Substantia nigra (tissue), 51 donors: ENCODE measurements at places on chromosomes 3 and 15.

- DNase-seq: no peak
Observed at GRCh38 chr15:88915354-88915753, 2.2 kb upstream of the MFGE8 start.

- DNase-seq: no peak
Observed at GRCh38 chr3:157335233-157336076, 101.2 kb upstream of the PTX3 start.

GRCh38 chr15:82535566-82536408, 4.5 kb downstream of the RPS17 start:
- no peak for DNase-seq

DNA sequence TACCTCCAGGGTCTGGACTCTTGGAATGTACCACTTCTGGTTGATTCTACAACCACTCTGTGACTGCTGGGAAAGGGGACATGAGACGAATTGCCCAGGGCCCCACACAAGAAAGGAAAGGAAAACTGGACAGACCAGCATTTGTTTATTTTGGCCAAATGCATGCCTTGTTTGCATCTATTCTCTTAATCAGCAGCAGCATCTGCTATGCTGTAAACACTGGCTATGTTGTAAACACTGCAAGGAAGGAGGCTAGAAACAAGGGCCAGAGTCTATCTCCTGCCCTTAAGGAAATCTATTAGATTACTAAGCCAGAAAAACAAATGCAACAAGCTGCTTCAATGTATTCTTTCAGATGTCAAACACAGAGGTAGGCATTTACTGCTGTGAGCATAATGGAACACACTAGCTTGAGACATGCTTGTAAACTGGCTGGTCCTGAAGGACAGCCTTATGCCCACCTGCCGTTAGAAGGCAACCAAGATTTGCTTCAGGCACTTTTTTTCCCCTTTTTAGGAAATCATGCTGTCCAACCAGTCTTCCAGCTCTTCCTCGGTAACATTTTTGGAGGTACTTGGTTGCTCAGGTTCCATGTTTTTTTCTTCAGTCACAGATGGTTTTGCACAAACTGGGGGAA, 102.1 kb upstream of the CHRM5 start:
- no peak for DNase-seq

DNA sequence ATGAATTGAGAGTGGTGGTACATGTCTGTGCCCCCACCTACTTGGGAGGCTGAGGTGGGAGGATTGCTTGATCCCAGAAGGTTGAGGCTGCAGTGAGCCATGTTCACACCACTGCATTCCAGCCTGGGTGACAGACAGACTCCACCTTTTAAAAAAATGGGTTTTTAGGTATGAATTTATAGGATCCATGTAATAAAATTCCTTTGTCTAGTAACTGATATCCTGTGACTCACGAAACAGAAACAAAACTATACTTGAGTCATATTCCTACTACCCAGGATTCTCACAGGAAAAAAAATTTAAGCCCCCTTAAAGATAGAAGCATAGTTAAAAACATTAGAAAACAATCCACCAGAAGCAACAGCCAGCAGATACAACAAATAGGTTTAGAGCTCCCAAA, 10.0 kb upstream of the CRTC3 start:
- DNase-seq: no peak

- DNase-seq: no peak
Observed at GRCh38 chr15:66212563-66212921, 41.0 kb downstream of the MEGF11 start.

- no peak for DNase-seq
Observed at GRCh38 chr3:23758253-23758838, 47.4 kb upstream of the UBE2E1 start.

- DNase-seq: no peak
Observed at GRCh38 chr3:13420045-13420830, at the start of gene NUP210. Gene NUP210, minus strand, starts transcription at chr3:13420322. Its CDS starts 96 bp downstream, at chr3:13420226.

GRCh38 chr3:72523429-72524151, 324.7 kb downstream of the SHQ1 start:
- no peak for DNase-seq

DNA sequence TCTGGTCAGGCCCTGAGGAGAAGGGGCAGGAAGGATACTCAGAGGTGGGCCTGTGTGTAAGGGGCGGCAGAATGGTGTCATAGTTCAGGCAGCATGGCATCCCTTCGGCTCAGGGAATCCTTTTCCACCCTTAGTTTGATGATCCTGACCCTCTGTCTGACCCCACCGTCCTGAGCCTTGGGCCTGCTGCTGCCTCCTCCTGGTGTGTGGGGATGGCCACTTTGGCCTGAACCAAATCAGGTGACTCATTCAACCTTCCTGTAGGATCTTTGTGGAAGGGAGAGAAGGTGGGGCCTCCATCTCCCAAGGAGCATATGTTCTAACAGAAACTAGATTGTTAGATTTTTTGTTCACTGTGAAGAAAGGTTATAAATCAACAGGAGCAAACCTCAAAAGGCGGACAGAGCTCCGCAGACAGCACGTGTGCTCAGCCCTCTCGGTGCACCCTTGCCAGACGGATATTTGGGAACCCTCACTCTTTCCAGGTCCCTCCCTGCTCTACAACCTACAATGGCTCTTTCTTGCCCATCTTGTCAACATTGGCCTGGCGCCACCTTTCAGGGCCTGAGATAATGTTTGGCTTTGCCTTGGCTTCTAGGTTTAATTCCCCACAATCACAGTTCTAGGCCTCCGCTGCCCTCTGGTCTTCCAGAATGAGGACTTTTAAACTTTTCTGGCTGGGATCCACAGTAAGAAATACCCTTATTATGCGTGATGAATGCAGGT, 21.7 kb downstream of the THSD4 start:
- DNase-seq: no peak

- DNase-seq: no peak
Observed at GRCh38 chr3:121988146-121988545, 33.9 kb downstream of the ILDR1 start.

DNA sequence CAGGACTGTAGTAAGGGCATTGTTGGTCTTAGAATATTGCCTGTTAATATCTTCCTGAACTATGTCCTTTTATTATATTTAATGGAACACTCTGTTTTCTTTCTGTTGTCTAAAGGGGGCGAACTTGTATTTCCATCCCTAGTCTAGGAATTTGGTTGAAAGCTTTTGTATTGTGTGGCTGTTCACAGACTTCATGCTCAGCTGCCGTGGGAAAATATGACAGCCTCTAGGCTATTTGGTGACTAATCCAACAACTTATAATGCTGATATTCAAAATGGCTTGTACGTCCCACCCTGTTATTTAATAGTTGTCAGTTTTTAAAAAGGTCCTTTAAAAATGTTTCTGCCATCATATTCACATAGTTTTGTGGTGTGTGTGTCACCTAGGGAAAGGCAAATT, 202.6 kb downstream of the KLHL25 start:
- DNase-seq: no peak

GRCh38 chr3:119950666-119951325, 143.5 kb downstream of the GSK3B start:
- no peak for DNase-seq

DNA sequence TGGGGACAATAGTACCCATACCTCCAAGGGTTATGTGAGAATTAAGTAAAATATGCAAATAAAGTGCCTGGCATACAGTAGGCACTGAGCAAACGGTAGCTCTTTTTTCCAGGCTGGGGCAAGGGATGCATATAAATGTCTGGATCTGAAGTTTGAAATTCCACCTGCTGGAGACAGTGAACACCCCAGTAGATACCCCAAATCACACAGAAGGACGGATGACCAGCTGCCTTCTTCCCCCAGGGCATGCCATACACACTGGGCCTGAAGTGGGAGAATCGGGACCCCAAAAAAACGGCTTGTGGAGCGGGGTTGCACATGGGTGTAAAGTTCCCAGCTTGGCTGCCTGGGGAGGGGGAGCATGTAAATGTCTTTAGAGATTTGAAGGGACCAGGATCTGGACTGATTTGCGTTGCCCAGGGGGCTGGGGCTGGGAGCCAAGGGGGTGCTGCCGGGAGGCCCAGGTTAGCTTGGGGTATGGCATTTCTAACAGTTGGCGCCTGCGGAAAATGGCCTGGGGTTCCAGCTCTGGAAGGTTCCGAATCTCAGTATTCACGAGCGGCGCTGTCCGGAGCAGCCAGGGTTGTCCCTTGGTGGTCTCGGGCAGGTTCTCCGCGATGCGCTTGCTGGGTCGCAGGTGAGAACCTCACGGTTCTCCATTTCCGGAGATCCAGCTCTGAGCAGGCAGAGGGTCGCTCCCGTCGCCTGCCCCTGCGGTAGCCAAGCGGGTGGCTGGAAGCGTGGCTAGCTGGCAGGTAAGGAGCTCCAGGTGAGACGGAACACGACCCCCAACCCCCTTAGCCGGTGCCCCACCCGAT, 42.6 kb upstream of the POLG start:
- DNase-seq: no peak

DNA sequence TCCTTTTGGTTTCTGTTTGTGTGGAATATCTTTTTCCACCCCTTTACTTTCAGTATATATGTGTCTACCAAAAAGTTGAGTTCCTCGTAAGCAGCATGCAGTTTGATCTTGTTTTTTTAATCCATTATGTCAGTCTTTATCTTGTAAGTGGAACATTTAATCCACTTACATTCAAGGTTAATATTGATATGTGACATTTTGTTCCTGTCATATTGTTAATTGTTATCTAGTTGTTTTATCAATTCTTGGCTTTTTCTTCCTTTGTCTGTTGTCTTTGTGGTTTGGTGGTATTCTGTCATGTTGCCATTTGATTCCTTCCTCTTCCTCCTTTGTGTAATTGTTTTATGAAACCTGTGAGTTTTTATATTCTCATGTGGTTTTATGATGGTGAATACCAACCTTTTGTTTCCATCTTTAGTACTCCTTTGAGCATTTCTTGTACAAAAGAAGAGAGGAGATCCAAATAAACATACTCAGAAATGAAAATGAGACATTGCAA, 43.4 kb upstream of the XCR1 start:
- DNase-seq: no peak

- no peak for DNase-seq
Observed at GRCh38 chr3:177286034-177286433, 88.8 kb upstream of the TBL1XR1 start.

- no peak for DNase-seq
Observed at GRCh38 chr15:72387741-72388140, 10.4 kb upstream of the TMEM202 start.

DNA sequence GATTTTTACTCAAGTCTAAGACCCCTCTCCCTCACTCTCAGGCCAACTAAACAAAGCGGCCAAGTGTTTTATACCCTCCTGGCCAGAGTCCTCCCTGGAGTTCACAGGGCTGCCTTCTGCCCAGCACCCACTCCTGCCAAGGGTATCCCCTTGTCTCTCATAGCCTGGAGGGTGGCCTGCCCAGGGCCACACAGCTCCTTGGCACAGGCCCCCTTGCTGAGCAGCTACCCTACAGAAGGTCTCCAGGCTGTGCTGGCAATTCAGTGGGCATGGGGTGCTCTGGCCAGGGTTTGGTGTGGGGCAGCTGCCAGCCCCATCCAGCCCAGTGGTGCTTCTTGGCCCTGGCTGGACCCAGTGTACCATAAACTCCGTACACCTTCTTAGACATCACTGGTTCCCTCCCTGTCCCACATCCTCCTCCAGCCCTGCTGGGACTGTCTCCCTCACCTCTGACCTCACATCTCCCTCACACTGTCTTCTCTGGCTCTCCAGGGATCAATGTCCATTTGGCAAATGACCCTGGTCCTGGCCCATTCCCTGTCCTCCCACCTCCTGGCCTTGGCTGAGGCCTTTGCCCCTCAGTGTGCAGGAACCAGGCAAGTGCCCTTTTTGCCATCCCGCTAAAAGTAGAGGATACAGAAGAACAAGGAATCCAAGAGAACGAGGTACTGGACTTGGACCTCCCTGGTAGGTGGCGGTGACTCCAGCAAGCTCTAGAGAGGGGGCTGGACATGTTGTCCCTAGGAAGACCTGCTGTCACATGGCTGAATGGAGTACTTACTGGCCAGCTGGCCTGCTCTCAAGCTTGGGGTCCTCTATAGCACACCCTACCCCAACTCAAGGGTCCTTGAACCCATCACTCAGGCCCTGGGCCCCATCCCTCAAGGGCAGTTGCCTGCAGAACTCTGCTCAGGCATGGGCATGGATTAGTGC, 50.0 kb upstream of the TRPM1 start:
- DNase-seq: no peak

DNA sequence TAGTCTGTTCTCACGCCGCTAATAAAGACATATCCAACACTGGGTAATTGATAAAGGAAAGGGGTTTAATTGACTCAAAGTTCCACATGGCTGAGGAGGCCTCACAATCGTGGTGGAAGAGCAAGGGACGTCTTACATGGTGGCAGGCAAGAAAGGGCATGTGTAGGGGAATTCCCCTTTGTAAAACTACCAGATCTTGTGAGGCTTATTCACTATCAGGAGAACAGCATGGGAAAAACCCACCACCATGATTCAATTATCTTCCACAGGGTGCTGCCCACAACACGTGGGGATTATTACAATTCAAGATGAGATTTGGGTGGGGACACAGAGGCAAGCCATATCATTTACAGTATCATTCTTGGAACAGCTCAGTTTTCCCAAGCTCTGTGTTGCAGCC, 268.0 kb downstream of the SUCLG2 start:
- DNase-seq: no peak

- DNase-seq: no peak
Observed at GRCh38 chr3:57953576-57953975, 54.6 kb upstream of the FLNB start.

DNA sequence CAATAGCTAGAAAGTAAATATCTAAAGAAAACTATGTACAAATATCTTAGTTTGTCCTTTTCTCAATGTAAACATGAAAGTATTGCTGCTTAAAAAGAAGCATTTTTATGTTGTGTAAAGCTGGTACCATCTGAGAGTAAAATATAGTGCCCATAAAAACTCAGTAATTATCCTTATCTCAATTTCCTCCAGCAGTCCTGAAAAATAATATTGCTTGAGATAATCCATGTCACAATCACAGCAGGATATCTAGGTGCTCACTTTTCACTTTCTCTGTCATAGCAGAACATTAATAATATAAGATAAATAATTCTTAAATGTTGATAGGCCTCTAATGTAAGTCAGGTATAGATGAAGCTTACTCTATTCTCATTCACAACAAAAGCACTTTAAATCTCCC, 285.5 kb downstream of the ZBBX start:
- DNase-seq: no peak

DNA sequence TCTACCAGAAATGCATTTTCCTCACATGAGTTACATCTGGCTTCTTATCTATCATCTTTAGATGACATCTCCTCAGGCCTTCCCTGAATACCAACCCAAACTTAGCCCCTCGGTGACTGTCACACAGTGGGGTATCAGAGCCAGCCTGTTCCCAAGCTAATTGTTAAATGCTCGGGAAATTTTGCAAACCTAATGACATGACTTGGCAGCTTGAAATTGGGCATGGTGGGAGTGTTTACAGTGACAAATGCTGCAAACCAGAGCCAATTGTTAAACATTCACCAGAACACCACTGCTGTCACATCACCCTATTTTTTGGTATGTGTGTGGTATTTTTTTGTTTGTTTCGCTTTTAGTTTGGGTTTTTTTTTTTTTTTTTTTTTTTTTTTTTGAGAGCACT, 130.8 kb downstream of the HCN4 start:
- DNase-seq: no peak
